ENCODE measurements at places on chromosomes 5 and 9.

DNA sequence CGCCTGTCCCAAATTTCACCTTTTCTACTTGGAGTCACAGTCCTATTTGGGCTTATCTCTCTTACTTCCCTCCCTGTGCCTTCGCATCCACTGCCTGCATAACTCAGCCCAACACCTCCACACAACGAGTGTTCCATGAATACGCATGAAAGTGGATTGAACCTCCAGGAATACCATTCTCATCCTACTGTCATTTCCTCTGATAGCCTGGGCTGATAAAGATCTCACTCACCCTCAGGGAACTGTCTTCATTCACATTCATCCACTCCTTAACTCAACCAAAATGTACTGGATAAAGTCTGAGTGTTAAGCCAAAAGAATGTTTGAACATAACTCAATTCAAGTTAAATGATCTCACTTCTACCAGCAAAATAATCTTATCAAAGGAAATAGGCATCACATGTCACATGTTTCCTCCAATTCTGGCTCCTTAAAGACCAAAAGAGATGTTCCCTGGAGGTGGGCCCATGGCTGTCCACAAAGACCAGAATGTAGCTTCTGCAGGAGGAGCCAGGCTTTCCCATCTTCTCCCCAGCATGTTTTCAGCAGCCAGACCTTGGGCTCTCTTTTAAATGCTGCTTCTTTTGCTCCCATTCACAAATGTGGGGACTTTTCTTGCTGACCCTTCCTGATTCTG lies 28.4 kb upstream of the TRIO start:
- no peak for DNase-seq

- DNase-seq: no peak
Observed at GRCh38 chr9:97688654-97689053, 8.5 kb downstream of the XPA start.

DNA sequence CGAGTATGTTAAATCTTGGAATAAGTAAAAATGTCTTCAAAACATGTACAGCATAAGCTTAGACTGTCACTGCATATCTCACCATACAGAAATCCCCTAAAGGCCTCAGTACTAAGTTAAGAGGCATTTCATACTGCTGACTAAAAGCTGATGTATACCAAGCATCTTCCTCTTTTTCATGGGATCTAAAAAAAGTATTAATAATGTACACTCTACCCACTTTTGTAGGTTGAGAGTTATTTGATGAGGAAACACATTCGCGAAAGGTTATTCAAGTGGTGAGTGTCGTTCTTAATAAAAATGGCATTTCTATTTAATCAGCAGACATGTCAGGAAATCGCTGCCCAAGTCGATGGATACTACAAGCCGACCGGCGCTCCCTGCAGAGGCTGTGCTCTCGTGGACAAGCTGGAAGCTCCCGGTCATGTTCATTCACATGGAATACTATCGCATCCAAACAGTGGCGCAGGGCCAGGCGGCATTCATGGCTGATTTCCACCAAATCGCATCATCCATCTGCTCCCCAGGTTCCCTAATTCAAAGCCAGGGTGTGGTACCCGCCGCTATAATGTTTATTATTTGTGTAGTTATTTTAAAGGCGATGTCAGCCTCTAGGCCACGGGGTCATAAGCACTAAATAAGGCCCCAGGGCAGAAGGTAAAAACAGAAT lies 724 bp downstream of the SGTB start:
- no peak for DNase-seq

DNA sequence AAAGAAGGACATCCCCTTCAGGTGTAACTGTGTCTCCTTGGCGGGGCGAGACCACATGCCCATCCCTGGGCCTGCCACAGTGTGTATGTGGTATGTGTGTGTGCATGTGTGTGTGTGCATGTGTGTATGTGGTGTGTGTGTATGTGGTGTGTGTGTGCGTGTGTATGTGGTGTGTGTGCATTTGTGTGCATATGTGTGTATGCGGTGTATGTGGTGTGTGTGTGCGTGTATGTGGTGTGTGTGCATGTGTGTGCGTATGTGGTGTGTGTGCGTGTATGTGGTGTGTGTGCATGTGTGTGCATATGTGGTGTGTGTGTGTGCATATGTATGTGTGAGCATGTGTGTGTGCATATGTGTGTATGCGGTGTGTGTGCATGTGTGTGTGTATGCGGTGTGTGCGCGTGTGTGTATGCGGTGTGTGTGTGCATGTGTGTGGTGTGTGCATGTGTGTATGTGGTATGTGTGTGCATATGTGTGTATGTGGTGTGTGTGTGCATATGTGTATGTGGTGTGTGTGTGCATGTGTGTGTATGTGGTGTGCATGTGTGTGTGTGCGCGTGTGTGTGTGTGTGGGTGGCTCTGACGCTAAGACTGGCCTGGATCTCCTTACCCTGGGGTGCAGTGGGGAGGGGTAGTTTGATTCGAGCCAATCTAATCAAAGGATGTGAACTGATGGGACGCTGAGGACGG lies 107.9 kb upstream of the RAPGEF1 start:
- no peak for DNase-seq

GRCh38 chr9:134983506-134984371 lies 66.0 kb upstream of the FCN1 start:
- no peak for DNase-seq

- no peak for DNase-seq
Observed at GRCh38 chr9:77677957-77678535, 29.9 kb upstream of the GNA14 start.
